ENCODE measurements at places on chromosomes 2 and 18. TPM values are rescaled to one million over a fixed set of nuclear protein-coding genes. Genes with fewer than 3 reads are reported as not detected.
A peak's percentile ranks its signal among the peaks of the same experiment; 100 is the strongest.

The IER3IP1 gene
- 6.4 TPM for total RNA-seq

DNA sequence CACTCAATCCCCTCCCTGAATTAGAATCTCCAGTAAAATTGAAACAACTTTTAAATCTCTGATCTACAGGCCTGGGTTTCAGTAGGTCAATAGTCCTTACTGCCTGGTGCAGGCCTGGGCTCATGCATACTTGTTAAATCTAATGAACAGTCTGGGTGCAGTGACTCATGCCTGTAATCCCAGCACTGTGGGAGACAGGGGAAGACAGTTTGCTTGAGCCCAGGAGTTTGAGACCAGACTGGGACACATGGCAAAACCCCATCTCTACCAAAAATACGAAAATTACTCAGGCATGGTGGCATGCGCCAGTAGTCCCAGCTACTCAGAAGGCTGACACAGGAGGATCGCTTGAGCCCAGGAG is 94.7 kb upstream of the SP3 start:
- DNase-seq: no peak
- H3K27me3 ChIP-seq: no peaks in the 10 kb centered on the region
- H3K27ac ChIP-seq: peak overlapping the region; percentile 73
- no peak overlapping the region for H3K4me3 ChIP-seq
- no peaks in the 10 kb centered on the region for H3K36me3 ChIP-seq

GRCh38 chr2:72236445-72237067 is 88.9 kb upstream of the CYP26B1 start:
- no peak for DNase-seq
- no peaks in the 10 kb centered on the region for H3K27me3 ChIP-seq
- H3K27ac ChIP-seq: no peak overlapping the region
- H3K4me3 ChIP-seq: no peak overlapping the region

DNA sequence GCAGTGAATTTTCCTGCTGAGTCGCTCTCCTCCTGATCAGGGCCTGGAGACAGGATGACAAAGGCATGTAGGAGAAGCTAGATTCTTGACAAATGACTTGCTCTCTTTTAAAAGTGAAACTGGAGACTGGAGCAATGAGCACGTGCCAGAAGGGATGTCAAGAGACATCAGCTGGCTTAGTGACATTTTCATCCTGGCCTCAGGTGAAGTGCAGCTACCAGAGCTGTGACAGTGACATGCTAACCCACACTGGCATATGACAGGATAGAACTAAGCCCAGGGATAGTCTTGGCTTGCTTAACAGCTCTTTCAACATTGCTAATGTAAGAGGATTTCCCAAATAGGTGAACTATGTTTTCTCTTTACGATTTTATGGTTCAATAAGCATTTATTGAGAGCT is 757.5 kb upstream of the DDX18 start:
- H3K4me3 ChIP-seq: no peak overlapping the region
- no peak overlapping the region for H3K27ac ChIP-seq
- H3K27me3 ChIP-seq: no peaks in the 10 kb centered on the region
- H3K36me3 ChIP-seq: no peaks in the 10 kb centered on the region
- H3K4me1 ChIP-seq: no peaks in the 10 kb centered on the region
- DNase-seq: no peak
